ENCODE measurements at places on chromosomes 3 and 15. TPM values are rescaled to one million over a fixed set of nuclear protein-coding genes. Genes with fewer than 3 reads are reported as not detected.

GRCh38 chr15:100703032-100703578, 100.7 kb downstream of the ASB7 start:
- DNase-seq, result peak; percentile 91

Gene SCAMP5
- total RNA-seq, result 0.88 TPM

Gene CP
- total RNA-seq, result 0.88 TPM

Gene TICRR
- total RNA-seq, result 0.88 TPM
